Dorsolateral prefrontal cortex (tissue), 122 donors: ENCODE measurements at places on chromosomes 2 and 18.

- DNase-seq: no peak
Observed at GRCh38 chr18:79789091-79789891, 8.4 kb upstream of the KCNG2 start.

DNA sequence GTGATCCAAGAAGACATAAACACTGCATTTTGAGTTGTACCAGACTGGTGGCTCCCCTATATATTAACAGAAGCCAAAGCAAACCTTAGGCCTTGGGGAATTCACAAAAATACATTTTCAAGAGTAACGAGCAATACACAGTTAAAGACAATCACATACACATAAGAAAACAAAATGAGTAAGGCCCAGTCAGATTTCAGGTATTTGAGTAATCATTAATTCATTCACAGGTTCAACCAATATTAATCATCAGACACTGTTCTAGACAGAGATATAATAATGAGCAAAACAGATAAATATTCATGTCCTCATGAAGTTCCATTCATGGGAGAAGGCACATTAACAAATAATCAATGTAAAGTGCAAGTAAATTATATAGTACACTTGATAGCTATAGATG lies 9.6 kb downstream of the STPG4 start:
- no peak for DNase-seq

- DNase-seq: no peak
Observed at GRCh38 chr2:83370419-83370762, 1088.7 kb downstream of the SUCLG1 start.

DNA sequence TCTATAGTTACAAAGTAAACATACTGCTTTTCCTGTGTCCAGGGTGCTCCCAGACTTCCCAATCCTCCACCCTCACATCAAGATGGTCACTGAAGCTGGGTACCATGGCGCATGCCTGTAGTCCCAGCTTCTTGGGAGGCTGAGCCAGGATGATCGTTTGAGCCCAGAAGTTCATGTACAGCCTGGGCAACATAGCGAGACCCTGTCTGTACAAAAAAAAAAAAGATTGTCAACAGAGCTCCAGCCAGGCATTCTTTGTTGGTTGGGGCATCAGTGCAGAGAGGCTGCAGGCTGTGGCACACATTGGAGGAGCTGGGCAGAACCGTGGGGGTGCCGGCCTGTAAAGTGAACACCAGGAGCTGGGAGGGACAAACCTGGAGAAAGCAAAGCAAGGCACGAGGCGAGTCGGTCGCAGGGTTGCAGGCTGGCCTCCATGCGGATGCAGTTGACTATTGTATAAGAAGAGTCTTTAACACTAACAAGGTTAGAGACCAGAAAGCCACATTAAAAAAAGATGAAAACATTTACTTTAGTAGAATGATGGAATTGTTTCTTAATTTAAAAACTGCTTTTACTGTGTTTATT lies 51.8 kb downstream of the ACOXL start:
- no peak for DNase-seq

DNA sequence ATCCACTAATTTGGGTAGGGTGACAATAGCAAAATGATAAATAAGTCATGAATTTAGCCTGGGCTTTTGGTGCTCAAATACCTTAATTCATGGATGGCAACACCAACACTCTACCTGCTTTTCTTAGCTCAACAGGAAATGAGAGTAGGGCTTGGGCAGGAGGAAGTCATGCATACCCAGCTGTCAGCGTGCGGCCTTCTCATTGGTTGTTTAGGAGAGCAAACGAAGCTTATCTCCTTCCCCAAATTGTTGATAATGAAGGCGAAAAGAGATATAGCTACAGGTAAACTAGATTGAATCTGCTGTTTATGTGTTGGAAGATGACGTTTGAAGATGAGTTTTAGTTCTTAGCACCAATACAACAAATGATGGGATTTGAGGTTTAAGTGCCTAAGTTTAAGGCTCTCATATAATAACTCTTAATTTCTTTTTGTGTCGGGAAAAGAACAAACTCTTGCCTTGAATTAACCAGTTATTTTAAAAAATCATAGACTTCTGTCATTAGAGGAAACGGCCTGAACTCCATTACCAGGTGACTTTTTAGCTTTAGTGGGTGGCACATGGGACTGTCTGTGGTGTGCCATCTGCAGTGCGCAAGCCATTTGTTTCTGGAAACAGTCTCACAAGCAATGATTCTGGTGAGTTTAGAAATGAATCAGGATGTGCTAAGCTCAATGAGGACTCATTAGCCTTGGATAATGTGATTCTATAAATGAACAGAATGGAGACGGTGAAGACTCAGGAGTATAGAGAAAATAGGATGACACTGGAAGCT lies 19.8 kb downstream of the MAP4K4 start:
- DNase-seq: no peak

DNA sequence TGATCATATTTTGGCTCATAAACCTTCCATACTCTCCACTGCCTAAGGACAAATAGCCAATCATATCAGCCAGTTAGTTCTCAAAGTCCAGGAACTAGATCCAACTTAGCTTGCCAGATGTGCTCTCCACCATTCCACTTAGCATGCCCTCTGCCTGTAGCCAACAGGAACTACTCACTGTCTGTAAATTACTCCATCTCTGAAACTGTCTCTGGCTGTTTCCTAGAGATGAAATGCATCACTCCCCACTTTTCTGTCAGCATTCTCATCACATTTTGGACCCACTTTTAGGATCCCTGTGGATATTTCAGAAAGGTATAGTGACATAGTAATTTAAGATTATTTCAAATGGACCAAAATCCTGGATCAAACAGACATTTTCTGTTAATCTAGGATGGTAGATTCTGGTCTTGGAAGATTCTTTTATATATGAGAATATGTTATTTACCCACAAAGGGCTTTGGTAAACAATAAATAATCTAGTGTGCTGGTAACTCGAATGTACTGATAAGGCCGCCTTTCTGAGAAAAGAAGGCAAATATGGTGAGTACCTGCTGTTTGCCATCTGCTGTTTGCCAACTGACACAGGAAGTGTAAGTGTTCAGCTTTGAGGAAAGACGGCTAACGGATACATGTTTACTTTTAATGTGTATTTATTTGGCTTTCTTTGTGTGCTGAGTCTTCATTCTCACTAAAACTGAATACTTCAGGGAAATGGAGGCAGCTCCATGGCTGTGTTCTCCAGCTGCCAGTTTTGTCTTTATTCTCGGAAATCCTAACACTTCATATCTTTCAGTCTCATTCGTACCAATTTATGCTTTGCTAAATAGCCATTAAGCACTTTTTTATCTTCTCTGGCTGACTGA lies 79.5 kb downstream of the EVA1A start:
- no peak for DNase-seq

- no peak for DNase-seq
Observed at GRCh38 chr2:206202446-206202845, 42.8 kb downstream of the EEF1B2 start.

DNA sequence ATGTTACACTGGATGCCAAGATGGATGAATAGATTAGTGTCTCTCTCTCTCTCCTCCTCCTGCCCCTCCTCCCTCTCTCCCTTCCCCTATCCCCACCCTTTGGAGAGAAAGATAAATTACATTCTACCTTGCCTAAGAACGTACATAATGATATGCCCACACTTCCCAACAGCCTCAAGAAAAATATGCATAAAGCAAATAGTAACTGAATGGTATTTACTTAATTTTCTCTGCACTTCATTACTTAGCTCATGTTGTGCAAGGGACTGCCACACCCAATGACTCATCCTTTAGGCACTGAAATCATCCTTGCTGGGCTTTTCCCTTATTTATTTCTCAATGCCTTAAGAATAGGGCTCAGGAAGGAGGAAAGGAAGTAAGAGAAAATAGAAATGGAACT lies 137.3 kb upstream of the PID1 start:
- DNase-seq: no peak

GRCh38 chr2:192459422-192459821 lies 264.7 kb upstream of the TMEFF2 start:
- DNase-seq: no peak

DNA sequence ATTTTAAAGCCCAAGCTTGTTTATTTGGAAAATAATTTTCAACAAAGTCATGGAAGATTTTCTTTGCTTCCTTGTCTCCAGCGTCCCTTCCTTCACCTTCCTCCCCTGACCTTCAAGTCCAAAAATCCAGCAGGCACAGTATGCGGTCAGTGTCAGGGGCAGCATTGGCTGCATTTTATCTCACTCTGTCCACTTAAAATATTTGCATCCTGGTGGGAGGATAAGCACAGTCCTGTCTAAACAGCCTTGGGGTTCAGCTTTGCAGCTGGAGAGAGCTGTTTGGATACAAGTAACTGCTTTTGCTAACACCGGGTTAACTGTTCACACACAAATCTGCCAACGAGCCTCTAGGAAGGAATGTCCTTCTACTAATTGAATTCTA lies 318.1 kb downstream of the PDE11A start:
- no peak for DNase-seq

DNA sequence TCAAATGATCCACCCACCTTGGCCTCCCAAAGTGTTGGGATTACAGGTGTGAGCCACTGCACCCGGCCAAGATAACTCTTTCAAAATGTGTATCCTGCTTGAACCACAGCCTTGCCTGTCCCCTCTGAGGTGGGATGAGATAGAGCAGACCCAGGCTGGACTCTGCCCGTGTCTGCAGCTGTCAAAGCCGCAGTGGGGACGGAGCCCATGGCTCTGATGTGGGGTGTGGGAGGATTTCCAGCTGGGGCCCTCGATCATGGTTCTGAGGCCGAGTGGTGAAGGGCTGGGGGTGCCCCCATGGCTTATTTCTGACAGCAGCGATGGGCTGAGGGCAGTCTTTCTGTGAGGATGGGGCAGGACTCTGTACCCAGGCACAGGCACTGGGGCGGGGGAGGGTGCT lies 104.5 kb downstream of the DGKD start:
- DNase-seq: no peak

DNA sequence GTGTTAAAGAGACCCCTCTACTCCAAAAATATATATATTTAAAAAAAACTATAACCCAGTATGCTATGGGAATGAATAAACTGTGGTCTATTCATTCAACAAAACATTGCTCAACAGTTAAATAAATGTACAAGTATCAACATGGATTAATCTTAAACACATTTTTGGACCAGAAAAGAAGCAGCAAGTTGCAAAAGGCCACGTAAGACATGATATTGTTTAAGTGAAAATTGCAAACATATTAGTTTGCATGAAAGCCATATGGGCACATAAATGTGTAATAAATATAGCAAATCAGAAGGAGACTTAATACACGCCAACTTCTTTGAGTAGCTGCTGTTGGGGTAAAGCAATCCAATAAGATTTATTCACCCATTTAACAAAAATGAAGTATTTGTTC lies 321.5 kb downstream of the FBXO15 start:
- no peak for DNase-seq

- DNase-seq: no peak
Observed at GRCh38 chr2:234865040-234865439, 86.8 kb upstream of the SH3BP4 start.

DNA sequence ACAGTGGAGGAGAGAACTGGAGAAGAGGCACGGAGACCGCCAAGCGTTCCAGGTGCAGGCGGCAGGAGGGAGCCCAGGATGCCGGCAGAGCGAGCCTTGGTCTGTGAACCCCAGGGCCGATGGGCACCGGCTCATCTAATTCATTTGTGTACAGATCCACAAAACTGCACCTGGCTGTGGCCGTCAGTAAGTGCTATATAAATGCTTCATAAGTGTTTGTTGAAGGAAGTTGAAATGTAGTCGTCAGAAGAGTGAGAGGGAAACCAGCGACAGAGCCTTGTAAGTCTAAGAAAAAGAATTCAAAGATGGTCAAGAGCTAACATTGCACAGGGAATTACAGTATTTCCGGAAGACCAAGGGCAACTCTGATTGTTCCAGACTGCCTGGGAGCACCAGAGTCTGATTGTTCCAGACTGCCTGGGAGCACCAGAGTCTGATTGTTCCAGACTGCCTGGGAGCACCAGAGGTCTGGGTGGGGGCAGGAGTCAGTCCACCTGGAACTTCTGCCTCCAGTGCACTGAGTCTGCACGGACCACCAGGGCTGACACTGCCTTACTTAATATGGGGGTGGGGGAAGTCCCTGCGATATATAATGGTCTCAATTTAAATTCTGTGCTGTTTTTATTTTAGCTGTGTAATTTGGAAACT lies 112.3 kb downstream of the BCL2 start:
- DNase-seq: no peak

GRCh38 chr2:105087273-105087672 lies 49.4 kb downstream of the MRPS9 start:
- no peak for DNase-seq

- DNase-seq: no peak
Observed at GRCh38 chr2:207202645-207203044, 36.9 kb upstream of the KLF7 start.

- DNase-seq: no peak
Observed at GRCh38 chr2:85763831-85764230, 10.0 kb downstream of the ATOH8 start.

DNA sequence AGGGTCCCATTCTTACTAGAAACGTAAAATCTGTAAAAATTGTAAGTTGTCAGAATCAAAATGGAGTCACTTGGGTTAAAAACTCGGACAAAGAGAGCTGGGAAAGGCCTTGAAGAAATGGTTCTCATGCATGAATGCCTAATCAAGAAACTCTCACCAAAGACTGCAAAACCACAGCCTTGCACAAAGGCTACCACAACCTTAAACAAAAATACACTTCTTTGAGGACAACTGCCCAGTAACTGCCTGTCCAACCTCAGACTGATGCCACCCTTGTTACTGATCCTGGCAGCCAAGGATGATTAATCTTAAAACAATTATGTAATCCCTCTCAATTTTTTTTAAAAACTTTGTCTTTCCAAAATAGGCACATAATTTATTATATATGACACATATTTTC lies 299.3 kb downstream of the CCDC85A start:
- DNase-seq: no peak

DNA sequence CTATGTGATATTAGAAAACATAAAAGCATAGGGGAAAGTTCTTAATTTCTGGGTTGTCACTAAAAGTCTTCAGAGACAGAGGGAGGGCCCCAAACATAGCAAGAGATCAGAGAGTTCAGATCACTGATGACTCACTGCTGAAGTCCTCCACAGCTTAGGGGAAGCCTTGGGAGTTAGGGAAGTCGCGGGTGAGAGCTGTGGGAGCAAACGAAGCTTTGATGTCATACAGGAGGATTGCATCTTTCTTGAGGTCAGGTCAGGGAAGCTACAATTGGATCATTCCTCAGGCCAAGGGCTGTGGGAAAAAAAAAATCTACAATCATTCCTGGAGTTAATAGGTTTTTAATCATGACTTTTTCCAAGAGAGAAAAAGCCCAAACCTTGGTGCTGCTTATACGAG lies 96.2 kb downstream of the COPS8 start:
- no peak for DNase-seq

GRCh38 chr18:62118328-62118727 lies 68.5 kb downstream of the PIGN start:
- no peak for DNase-seq

GRCh38 chr18:52376104-52376503 lies 36.1 kb downstream of the DCC start:
- DNase-seq: no peak
